ENCODE measurements at places on chromosomes 3 and 15.

DNA sequence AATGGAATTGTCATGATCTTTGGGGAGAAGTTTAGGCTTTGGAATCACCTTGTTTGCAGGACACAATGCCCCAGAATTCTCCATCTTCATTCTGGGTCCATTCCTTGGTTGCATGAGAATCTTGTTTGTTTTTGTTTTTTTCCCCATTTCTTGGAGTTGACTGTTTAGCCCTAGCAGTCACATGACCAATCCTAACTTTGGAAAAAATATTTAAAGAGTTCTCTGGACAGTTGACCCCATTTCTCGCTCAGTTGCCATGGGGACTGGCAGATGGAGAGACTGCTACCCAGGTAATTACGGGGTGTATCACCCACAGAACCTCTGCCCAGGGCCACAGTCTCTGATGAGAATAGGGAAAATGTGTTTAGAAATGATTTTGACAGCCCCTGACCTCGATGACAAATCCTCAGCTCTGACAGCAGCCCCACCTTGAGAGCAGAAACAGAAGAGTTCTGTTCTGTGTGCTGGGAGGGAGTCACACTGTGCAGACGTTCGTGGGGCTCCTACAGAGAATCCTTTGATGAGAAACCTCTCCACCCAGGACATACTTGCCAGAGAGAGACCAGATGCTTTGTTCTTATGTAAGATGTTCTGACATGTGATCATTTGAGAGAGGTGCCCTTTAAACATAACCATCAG lies 57.7 kb downstream of the IL16 start:
- no peak for DNase-seq

DNA sequence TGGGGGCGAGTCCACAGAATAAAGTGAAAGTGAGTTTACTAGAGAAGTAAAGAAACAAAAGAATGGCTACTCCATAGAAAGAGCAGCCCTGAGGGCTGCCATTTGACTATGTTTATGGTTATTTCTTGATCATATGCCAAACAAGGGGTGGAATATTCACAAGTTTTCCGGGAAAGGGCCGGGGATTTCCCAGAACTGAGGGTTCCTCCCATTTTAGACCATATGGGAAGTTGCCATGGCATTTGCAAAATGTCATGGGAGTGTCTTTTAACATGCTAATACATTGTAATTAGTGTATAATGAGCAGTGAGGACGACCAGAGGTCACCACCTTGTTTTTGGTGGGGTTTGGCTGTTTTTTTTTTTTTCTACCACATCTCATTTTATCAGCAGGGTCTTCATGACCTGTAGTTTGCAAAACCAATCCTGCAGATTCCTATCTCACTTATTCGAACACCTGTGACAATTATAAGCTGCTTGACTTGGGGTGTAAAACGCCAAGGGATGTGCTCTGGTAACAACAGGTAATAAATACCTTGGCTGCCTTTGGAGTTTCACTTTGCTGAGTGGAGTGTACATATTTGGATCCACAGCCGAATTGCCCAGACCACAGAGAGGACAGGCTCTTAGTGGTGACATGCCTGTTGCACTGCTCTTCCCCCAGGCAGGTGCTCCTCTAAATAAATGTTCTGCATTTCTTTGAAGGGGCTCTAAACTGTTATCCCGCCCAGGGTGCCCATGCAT lies 43.6 kb downstream of the C2CD4B start:
- no peak for DNase-seq

DNA sequence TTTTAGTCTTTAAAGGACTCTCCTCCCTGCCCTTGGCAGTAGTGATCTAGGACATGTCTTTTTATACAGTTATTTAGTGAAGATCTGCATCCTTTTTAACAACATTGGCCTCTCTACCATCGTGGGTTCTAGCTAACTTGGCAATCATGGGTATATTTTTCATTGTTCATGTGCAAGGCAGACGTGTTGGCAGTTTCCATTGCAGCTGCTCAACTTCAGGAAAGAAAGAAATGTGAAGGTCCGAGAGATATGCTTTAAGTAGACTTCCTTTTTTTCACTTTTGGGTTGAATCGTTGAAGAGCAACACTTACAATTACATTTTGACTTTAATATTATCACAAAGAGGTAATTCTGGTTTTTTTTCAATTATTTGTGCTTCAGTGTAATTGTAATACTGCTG lies 172.6 kb downstream of the SATB1 start:
- DNase-seq: no peak

GRCh38 chr3:128283421-128283820 lies 130.1 kb downstream of the EEFSEC start:
- no peak for DNase-seq

DNA sequence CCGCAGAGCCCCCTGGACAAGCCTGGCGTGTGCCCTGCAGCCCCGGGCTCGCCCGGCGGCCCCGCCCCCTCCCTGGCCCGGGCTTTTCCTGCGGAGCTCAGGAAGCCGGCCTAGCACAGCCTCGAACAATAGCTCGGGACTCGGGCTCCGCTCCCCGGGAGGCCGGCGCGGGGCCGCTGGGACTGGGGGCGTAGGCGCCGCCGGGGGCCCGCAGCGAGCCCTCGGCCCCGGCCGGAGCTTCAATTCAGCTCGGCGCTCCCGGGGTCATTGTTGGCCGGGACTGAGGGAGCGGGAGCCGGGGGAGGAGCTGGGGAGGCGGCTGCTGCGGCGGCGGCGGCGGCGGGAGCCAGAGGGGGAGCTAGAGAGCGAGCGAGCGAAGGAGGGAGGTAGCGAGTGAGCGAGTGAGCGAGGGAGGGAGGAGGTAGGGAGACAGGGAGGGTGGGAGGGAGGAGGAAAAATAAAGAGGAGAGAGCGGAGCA lies 41.0 kb upstream of the ROPN1 start:
- DNase-seq: peak; percentile 79

DNA sequence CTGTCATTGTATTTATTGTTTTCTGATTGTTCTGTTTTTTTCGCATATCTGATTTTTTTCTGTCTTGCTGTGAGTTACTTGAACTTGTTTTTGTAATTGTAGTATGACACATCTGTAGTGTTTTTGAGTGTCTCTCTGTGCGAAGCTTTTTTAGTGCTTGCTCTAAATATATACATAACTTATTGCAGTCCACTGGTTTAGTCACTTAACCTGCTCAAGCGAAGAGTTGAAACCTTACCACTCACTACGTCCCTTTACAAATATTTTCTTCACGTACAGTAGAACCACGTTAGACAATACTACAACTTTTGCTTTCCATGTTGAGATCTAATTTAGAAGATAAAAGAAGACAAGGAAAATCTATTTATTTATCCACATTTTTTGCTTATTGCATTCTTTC lies 713.0 kb upstream of the GRM7 start:
- no peak for DNase-seq

Data from germinal center (tissue), 1 donor.